ENCODE measurements at places on chromosomes 16 and 17.

DNA sequence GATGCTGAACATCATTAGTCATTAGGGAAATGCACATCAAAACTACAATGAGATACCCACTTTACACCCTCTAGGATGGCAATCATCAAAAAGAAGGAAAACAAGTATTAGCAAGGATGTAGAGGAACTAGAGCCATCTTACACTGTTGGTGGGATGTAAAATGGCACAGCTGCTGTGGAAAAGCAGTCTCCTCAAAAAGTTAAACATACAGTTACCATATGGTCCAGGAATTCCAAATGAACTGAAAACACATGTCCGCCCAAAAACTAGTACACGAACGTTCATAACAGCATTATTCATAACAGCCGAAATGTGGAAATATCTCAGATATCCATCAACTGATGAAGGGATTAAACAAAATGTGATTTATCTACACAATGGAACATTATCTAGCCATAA is 7.0 kb downstream of the FBF1 start:
- DNase-seq, result no peak

- DNase-seq, result no peak
Observed at GRCh38 chr17:56203430-56203829, 50.2 kb downstream of the ANKFN1 start.

DNA sequence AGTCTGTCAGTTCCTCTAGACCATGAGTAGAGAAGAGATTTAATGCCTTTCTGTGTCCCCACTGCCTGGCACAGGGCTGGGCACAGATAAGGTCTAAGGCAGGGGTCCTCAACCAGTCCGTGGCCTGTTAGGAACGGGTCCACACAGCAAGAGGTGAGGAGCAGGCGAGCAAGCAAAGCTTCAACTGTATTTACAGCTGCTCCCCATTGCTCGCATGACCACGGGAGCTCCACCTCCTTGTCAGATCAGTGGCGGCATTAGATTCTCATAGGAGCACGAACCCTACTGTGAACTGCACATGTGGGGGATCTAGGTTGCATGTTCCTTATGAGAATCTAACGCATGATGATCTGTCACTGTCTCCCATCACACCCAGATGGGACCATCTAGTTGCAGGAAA is 1.8 kb downstream of the B9D1 start:
- no peak for DNase-seq

GRCh38 chr16:89135971-89136765 is 35.4 kb upstream of the CDH15 start:
- no peak for DNase-seq

GRCh38 chr16:82603784-82604411 is 22.9 kb upstream of the CDH13 start:
- DNase-seq, result peak; percentile 13

- peak; percentile 78 for DNase-seq
Observed at GRCh38 chr17:81514739-81515529, 2.3 kb upstream of the ACTG1 start.

DNA sequence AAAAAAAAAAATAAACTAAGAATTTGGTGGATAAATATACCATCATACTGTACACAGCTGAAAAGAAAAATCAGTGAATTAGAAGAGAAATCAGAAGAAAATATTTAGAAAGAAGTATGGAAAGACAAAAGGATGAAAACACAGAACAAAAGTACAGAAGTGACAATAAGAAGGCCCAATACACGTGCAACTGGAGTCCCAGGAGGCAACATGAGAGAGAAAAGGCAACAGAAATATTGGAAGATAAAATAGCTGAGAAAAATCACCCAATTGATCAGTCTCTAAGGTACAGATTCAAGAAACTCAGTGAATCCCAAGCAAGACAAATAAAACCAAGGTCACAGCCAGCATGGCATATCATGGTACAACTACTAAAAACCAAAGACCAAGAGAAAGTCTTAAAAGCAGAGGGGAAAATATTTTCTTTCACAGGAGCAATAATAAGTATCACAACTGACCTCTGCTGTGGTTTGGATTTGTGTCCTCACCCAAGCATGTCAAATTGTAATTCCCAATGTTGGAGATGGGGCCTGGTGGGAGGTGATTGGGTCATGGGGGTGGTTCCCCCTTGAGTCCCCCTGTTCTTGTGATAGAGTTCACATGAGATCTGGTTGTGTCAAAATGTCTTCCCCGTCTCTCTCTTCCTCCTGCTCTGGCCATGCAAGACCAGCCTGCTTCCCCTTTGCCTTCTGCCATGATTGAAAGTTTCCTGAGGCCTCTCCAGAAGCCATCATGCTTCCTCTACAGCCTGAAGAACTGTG is 20.2 kb upstream of the ENGASE start:
- DNase-seq, result peak; percentile 58

DNA sequence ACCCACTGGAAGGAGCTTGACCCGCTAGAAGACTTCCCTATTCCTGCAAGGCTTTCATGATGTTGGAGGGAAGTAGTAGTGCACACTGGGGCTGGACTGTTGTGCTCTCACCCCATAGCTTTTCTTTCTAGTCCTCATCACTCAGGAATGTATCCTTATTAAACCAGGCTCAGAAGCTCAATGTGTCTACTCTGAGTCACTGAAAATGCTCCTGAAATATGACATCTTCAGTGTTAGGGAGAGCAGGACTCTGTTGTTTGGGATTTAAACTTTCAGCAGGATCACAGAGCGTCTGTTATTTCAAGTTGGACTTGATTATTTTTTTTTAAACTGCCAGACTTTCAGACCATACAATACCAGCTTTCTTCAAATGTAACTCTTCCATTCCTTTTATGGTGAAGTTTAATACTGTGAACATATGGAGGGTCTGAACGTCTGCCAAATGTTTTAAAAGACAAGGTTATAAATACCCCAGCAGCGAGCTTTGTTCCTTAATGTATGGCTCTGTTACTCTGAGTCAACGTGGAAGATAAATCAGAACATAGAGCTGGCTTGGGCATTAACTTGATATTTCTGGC is 257.5 kb downstream of the CDH11 start:
- no peak for DNase-seq

GRCh38 chr16:55498101-55498500 is 10.8 kb upstream of the LPCAT2 start:
- DNase-seq, result no peak

- no peak for DNase-seq
Observed at GRCh38 chr17:2081564-2081963, 26.7 kb downstream of the HIC1 start.

Data from common myeloid progenitor, CD34-positive (primary cell).